ENCODE measurements at places on chromosomes 1 and 21.

- DNase-seq: no peak
Measured at GRCh38 chr1:65196926-65197325, 48.9 kb downstream of the AK4 start.

DNA sequence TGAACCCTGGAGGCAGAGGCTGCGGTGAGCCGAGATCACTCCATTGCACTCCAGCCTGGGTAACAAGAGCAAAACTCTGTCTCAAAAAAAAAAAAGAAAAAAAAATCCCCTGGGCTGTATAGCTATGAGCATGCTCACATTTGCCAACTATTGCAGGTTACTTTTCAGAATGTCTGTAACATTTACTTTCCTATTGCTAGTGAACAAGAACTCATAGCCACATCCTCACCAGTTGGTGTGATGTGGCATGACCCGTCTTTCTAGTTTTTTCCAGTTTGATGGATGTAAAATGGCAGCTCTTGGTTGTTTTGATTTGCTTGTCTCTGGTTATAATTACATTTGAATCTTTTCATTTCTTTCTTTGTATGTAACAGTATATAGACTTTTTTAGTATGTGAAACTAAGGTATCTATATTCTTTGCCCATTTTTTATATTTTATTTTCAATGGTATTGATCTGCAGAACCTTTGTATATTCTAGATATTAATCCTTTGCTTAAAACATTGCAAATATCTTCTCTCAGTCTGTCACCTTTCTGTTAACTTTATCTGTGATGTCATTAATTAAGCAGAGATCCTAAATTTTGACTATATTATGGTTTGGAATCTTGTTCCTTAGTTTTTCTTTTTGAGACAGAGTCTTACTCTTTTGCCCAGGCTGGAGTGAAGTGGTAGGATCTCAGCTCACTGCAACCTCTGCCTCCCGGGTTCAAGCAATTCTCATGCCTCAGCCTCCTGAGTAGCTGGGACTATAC, 11.6 kb downstream of the MED18 start:
- DNase-seq: no peak

- DNase-seq: no peak
Measured at GRCh38 chr21:45184869-45185268, 102.8 kb downstream of the POFUT2 start.

DNA sequence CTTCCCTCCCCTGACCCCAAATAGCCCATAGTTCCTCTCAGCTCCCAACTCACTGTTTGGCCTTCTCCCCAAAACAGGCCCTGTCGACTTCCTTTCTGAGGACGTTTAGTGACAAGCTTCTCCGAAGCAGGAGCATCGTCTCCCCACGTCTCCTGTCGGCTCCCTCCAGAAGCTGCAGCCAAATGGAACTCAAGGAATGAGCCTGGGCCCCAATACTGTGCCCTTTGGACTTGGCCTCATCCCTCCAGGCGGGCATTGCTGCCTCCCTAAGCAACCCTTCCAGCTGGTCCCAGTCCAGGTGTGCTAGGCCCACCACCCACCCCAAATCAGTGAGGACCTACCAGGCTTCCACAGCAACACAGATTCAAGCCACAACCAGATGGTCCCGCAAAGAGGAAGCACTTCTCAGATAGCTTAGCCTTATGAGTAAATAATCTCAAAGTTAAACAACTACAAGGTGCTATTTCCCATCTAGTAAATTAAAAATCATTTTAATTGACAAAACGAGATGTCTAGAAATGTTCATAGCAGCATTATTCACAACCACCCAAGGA, 33.0 kb downstream of the ACOT7 start:
- no peak for DNase-seq

DNA sequence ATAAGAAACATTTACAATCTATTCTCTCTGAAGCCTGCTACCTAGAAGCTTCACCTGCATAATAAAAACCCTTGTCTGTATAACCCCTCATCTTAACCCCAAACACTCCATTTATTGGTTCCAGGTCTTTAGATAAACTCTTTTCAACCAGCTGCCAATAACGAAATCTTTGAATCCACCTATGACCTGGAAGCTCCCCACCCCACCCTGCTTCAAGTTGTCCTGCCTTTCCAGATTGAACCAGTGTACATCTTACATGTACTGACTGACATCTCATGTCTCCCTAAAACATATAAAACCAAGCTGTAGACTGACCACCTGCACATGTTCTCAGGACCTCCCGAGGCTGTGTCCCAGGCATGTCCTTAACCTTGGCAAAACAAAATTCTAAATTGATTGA, 50.7 kb upstream of the VWA5B1 start:
- no peak for DNase-seq

DNA sequence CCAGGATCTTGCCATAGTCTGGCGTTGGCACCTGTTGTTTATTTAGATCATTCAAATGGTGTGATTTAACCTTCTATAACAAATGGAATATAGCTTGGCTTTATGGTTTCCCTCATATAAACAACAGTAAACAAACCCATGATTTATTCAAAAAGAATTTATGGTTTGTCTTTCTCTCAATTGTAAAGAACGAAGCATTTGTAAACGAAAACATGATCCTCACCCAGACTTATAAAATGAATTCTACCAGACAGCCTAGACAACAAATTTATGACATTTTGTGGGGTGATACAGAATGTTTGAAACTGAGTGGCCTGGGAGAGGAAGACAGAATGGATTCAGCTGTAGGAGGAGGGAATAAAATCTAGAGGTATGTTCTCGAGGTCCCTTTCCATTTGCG, 66.1 kb upstream of the PTGFR start:
- no peak for DNase-seq
